ENCODE measurements at places on chromosomes 3 and 15.

DNA sequence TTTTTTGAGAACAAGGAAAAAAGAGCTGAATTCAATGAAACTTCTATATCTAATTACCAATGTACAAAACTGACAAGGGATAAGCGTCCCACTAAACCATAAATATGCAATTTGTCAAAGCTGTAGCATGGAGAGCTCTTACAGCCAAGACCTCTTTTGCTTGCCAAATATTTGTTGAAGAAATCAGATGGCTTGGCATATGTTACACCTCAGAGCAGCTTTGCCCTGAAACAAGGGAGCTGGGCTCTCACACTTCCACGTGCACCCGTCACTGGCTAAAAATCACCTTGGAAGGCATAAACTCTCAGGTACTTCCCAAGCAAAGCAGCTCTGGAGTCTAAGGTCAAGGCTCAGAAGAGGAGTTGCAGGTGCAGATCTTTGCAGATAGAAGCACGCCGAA is 324.7 kb upstream of the SLCO3A1 start:
- DNase-seq = no peak

DNA sequence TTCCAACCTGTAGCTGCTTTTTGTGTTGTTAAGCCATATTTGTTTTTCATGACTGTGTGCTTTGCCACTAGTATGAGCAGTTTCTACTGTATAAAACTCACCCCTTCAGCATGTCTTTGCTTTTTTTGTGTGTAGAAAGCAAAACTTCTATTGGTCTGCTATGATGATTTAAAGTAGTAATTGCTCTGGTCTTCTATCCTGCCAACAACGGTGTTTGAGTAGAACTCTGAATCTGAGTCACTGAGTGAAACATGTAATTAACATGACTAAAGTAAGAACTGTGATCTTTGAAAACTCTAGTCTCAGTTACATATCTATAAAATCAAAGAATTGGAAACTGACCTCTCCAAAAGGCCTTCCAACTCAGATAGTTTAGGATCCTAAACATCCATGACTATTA is 133.6 kb downstream of the TPRG1 start:
- DNase-seq = no peak

- no peak for DNase-seq
Observed at GRCh38 chr3:155957412-155957880, 87.0 kb downstream of the GMPS start.

DNA sequence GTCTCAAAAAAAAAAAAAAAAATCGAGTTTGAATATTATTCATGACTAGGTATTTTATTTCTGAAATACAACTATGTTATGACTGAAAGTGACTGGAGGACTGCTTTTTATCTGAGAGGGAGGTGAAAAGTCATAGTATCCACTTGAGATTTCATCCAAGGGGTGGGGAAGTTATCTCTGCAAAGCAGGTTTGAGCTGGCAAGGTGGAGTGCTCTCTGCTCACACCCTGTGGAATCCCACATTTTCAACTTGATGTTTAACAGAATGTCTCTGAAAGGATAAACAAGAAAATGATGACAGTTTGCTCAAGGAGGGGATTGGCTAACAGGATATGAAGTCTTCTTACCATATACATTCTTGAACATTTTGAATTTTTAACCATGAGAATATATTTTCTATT is 27.3 kb upstream of the SEC62 start:
- DNase-seq = no peak

DNA sequence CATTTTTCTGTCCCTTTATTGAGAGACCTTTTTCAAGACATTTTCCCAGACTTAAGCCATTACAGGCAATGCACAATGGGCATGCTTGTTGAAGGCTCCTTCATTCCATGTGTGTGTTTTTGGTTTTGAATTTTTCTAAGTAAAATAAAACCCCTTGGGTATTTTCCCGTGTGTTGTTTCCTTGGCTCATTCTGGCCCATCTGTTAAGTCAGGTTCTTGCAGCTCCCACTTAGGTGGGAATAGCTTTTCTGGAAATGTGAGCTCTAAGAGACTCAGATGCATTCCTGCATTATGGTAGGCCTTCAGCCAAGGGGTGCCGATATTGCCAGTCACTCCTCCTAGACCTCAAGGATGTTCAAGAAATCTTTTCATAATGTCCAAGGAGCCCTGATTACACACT is 314.9 kb downstream of the CACNA2D3 start:
- no peak for DNase-seq

DNA sequence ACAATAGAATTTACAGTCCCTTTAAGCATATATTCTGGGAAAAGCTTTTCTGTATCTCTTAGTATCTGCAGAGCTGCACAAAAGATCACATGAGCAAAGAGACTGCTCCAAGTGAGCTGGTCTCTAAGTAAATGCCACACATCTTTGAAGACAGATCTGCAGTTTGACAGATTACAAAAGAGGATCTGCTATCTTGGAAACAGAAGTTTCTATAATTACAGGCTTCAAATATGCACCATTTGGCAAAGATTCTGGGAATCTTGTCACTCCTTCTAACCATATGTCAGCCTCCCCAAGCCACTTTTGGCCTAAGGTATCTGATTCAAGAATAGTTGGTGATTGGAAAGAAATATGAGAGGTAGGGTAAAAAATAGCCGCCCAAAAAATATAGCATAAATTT is 9.6 kb upstream of the CFAP44 start:
- DNase-seq = no peak

- no peak for DNase-seq
Observed at GRCh38 chr3:165895919-165896318, 58.7 kb upstream of the BCHE start.

GRCh38 chr3:188169830-188170455 is 16.0 kb downstream of the LPP start:
- DNase-seq = peak; percentile 62

DNA sequence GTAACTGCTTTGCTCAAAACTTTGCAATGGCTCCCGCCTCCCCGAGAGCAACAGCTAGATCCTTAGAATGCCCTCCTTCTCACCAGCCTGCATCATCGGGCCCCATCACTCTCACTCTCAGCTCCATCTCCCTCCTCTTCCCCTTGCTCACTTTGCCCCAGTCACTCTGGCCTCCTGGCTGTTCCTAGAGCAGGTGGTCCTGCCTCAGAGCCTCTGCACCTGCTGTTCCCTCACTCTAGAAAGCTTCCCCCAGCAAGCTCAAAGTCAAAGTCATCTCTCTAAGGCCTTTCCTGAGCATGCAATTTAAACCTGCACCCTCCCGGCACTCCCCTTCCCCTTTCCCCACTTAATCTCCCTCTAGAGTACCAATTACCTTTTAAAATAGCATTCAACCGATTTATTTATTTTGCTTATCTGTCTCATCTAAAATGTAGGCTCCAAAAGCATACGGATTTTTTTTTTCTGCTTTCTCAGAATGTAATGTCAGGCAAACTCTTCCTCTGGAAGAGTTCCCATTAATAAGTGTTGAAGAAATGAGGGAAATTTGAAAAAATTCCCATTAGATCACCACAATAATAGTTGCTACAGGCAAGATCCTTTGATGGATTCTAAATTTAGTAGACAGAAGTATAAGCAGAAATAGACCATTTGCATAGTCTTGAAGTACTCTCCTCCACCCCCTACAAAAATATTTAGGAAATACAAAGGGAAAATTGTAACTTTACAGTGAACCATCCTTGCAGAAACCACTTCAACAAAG is 15.9 kb upstream of the HES1 start:
- no peak for DNase-seq

DNA sequence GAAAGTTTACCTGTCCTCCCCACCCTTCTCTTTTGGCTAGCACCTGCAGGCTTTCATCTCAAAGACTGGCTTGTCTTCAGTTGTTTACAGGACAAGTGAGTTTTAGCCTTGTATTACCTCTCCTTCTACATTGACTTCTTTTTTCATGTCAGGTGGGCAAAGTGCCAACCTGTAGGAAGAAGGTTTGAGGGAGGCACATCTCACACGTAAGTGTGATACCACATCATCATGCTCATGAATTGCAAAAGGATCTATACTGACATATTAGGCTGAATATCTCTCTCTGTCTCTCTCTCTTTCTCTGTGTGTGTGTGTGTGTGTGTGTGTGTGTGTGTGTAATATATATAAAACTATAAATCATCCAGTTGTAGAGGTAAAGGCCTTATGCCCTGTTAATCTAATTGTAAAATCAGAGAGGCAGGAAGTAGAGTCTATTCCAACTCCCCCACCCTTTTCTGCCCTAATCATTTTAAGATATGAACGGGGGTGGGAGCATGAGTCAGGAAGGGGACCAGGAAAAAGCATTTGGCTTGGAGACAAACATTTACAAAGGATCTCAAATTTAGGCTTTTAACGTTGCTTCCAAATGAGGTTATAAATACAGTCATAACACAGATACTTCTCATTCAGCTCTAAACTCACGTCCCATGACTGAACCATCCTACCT is 107.0 kb upstream of the PFN2 start:
- no peak for DNase-seq

GRCh38 chr3:97882975-97883598 is 61.3 kb downstream of the CRYBG3 start:
- peak; percentile 28 for DNase-seq

GRCh38 chr3:56919797-56920195 is 118.0 kb upstream of the ARHGEF3 start:
- no peak for DNase-seq

GRCh38 chr3:104127830-104128229 is 1238.9 kb upstream of the ALCAM start:
- no peak for DNase-seq

DNA sequence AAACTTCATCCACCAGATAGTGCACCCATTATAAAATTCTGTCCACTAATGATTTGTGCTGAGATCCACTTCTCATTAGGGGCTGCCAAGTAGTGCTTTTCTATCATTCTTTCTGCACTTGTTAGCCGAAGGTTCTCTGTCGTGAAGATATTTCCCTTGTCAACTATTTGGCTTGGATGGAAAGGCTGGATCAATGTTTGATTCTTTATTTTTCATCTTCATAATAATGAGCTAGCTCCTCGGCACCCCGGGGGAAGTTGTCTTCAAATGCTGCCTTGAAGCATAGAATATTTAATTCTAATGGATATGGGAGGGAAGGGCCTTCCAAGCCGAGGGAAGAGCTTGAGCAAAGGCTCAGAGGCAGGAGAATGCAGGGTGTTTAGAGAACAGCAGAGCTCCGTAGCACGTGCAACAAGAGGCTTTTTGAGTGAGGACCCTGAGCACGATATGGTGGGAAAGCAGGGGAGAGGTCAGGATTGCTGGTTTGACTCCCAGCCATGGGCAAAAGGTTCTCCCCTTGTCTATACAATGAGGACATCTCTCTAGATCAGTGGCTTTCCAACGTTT is 16.3 kb upstream of the MUC20 start:
- no peak for DNase-seq

DNA sequence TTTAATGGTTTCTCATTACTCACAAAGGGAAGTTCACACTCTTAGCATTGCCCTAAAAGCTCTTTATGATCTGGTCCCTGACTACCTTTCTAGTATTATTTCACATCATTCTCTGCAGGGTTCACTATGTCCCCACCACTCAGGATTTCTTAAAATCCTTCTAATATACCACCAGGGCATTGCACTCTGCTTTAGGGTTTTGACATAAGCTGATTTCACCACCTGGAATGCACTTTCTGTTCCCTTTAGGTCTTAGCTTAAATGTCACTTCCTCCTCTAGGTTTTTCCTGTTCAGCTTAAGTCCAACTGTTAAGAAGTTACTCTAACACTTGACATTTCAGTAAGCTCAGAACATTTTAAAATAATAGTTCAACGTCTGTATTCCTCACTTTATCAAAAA is 81.7 kb downstream of the HCN4 start:
- no peak for DNase-seq

- DNase-seq = no peak
Observed at GRCh38 chr15:48554112-48554511, 91.4 kb downstream of the FBN1 start.

DNA sequence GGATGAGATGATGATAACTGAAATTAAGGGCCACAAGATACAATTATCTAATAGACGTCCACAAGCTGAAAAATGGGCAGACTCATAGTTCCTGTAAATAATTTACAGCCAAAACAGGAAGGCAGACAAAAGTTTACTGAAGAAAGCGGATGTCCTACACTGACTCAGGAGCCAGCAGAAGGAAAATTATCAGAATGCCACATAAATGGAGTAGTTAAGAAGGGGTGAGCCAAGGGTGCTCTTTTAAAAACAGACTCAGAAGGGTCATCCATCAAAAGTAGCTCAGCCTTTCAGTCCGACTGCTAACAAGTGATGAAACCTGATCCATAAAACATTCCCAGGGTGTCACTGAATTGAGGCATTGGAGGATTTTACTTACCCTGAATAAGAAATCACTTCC is 39.8 kb downstream of the TUSC7 start:
- DNase-seq = no peak

DNA sequence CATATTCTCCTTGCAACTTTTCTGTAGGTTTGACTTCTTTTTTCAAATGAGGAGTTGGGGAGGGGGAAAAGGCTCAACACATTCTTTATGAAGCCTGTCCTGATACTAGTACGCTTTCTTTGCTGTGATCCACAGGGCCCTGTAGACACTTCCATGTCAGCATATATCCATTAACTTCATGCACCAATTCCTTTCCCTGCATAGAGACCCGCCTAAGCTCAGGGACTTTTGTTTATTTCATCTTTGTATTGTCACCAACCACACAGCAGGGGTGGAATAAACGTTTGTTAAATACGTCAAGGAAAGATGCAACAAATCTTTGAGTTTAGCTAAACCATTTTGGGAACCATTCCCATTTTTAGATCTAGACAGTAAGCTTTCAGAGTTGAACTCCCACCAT is 43.0 kb upstream of the GK5 start:
- no peak for DNase-seq

- DNase-seq = no peak
Observed at GRCh38 chr3:24457719-24458118, 36.9 kb downstream of the THRB start.

DNA sequence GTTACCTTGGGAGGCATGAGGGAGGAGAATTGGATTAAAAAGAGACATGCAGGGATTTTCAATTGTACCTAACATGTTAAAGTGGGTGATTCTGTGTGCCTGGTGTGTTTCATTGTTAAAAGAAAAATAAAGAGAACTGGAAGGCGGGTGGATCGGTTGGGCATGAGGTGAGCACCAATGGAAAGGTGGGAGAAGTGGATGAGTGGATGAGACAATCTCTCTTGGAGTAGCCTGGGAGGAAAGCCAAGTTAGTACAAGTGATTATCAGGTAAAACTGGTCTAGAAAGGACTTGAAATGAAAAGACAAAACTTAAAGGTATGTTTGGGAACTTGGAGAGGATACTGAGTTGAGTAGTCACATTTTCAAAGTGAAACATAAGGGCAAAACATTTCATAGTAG is 12.1 kb downstream of the VEPH1 start:
- no peak for DNase-seq

DNA sequence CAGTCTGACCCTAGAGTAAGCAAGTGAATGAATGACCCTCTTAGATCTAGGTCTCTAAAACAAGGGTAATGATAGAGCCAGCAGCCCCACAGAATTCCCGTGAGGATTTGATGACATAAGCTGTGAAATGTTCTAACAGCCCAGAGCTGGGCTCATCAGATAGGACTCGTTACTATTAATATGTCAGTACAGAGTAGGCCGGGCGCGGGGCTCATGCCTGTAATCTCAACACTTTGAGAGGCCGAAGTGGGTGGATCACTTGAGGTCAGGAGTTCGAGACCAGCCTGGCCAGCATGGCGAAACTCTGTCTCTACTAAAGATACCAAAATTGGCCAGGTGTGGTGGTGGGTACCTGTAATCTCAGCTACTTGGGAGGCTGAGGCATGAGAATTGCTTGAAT is 190.3 kb downstream of the FEZF2 start:
- DNase-seq = no peak

- no peak for DNase-seq
Observed at GRCh38 chr3:67521053-67521646, 133.3 kb downstream of the SUCLG2 start.

GRCh38 chr3:141895731-141896130 is 19.3 kb downstream of the ATP1B3 start:
- no peak for DNase-seq
